Foreskin keratinocyte (primary cell): ENCODE measurements at places on chromosomes 7 and 10. TPM values are rescaled to one million over a fixed set of nuclear protein-coding genes. Genes with fewer than 3 reads are reported as not detected.

The LRRC61 gene
- polyA plus RNA-seq, result 10.0 and 13.2 TPM in 2 replicates

The ENTPD1 gene
- polyA plus RNA-seq, result not detected in 2 replicates

The CCDC172 gene
- polyA plus RNA-seq, result not detected in 2 replicates

The DRGX gene
- polyA plus RNA-seq, result not detected in 2 replicates

The SPDYE16 gene
- polyA plus RNA-seq, result not detected in 2 replicates

The CFAP46 gene
- polyA plus RNA-seq, result 1.5 and 1.7 TPM in 2 replicates

The NEUROD6 gene
- not detected in 2 replicates for polyA plus RNA-seq

The SYT15 gene
- 0.10 and 0.13 TPM in 2 replicates for polyA plus RNA-seq

The ANKRD30A gene
- not detected in 2 replicates for polyA plus RNA-seq

The TLL2 gene
- 0.57 and 0.69 TPM in 2 replicates for polyA plus RNA-seq

The NCOA4 gene
- polyA plus RNA-seq, result 44.8 and 51.0 TPM in 2 replicates

DNA sequence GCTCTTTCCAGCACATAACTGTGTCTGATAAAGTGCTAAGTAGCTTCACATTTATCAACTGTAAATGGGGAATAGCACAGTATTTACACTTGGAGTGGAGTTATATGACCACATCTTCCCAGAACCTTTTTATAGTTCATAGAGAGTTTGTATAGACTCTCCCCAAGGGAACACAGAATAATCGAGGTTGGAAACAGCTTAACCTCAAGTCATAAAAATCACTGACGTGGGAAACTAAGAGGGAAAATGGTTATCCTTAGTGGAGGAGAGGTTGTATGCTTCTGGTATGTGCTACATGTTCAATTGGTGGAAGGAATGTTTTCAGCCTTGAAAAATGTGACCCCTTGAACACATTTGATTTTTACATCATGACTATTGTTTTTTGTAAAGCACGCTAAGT, 167.9 kb upstream of the KIAA1217 start:
- DNase-seq, result no peak

- DNase-seq, result no peak
Measured at GRCh38 chr7:113892818-113893217, 26.0 kb downstream of the PPP1R3A start.

DNA sequence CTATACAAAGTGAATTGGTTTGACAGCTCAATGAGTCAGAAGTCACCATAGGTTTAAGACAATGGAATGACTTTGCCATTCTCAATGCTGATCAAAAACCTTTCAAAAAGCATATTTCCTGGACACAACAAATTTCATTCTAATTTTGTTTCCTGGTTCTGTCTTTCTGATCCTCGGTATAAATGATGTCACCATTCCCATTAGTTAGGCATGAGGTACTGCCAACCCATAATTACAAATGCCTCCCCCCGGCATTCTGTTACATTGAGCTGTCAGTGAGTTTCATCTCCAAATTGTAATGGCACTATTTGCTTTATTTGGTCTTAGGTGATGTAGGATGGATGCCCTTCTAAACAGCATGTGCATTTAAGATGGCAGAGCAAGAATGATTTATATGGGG, 81.7 kb upstream of the NFE2L3 start:
- DNase-seq, result no peak

GRCh38 chr7:15123901-15124300, 221.3 kb upstream of the DGKB start:
- no peak for DNase-seq

GRCh38 chr7:149310113-149310836, 48.3 kb downstream of the ZNF783 start:
- DNase-seq, result peak; percentile 87

GRCh38 chr10:132328738-132329137, 3.3 kb upstream of the LRRC27 start:
- DNase-seq, result no peak

DNA sequence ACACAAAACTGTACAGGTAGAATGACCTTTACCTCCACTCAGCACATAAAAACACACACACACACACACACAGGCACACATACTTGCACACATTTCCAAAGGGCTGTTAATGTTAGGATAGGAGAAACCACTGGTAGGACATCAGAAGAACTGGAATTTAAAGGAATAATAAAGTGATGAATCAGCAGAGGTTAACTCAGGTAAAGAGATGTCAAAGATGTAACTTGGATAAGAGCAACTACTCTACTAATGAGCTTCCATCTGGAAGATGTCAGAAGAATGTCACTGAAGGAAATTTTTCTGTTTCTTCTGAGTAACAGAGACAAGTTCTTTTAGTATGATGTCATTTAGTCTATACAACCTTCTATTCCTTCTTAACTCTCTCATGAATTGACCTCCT, 26.4 kb upstream of the GPR37 start:
- DNase-seq, result peak; percentile 44

DNA sequence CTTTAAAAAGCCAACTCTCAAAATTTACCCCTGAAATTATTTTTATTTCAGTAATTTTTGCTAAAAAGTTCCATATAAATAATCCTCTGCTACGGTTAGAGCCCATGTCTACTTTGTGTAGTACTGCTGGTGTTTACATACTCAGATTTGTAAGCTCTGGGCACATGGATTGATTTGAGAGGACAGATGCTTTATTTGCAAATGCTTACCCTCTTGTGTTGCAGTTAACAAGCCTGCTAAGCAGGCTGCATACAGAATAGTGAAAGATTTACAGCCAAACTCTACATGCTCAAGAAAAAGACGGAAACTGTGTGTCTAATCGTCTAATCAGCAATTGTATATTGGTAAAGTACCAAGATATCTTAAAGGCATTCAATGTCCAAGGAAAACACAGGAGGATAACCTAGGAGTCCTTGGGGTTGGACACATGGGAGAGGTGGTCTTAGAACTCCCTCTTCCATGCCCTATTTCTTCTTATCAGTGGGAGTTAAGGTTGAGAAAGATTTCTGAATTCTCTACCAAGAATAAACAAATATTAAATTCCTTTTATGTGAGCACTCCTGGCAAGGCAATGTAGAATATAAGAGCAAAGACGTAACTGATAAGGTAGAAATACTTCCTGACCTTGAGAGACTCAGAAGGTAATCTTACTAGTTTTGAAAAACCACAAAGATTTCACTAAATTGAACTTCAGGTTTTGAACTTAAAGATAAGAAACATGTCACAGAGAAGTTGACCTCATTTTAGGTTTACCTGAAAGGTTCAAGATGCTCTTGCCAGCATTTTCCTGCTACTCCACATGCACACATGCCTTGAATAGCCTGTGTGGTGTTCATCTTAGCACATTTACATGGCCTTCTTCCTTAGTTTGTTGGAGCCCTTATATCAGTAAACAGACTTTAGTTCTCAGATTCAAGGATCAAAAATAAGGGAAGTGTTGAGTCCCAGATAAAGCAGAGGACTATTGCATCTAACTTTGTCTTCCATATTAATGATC, 1216.5 kb downstream of the SORCS3 start:
- no peak for DNase-seq

DNA sequence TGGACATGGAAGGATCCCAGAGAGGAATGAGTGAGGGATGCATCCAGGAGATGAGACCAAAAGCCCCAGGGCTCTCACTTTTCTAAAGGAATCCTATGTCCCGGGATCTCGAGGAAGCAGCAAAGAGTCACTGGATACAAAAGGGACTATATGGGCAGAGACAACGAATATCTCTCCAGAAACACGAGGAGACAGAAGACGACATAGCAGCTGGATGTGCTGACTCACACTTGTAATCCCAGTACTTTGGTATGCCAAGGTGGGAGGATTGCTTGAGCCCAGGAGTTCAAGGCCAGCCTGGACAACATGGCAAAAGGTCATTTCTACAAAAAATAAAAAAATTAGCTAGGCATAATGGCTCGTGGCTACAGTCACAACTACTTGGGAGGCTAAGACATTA, 24.7 kb upstream of the MSMB start:
- no peak for DNase-seq

- no peak for DNase-seq
Measured at GRCh38 chr7:141789917-141790316, at the start of gene TAS2R5. TSS of gene TAS2R5 (plus strand) at chr7:141790217. CDS start at chr7:141790362, 145 bp downstream.

DNA sequence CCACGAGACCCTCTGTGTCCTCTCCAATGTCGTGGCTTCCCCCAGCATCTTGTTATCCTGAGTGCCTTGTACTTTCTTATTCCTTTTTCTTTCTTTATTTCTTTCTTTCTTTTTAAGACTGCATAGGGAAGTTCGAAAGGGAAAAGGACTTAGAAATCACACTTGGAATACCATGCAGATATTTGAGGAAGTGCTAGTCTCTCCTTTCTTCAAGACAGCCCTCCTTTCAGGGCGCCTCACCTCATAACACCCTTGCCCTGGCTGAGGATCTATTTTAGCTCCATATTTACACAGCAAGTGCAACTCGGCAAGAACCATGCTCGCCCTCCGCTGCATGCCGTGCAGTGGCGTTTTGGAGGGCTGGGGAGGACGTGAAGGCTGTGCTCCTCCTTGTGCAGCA, 232.3 kb upstream of the GLI3 start:
- no peak for DNase-seq

DNA sequence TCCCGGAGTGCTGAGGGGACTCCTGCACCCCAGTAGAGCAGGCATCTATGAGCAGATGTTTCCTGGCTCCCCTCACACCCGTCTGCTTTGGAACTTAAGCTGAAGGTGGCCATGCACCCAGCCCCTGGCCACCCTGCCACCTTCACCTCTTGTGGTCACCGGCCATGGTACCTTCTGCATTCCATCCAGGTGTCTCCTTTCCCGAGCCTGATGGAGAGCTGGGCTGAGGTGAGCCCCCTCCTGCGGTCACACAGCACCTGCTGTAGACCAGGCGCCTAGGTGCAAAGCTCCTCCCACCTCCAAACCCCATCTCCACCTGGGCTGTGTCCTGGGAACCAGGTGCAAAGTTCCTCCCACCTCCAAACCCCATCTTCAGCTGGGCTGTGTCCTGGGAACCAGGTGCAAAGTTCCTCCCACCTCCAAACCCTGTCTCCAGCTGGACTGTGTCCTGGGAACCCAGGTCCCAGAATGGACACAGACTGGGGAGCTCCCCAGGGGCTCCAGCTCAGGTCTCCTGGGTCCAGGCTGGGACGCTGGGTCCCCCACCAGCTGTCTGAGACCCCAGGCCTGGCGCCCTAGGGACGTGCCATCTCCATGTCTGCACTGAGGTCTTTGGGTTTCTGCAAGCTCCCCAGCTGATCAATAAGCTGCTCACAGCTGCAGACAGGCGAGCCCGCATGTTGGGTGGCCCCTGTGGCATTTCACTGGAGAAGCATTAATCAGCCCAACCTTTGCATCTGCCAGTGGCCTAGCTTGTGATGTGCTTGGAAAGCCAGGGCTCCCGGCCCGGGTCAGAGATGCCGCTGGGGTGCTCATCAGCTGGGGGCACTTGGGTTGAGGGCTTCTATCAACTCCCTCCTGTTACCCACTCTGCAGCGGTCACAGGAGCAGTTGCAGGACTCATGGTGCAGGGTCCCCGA, 61.2 kb upstream of the INPP5A start:
- DNase-seq, result no peak

DNA sequence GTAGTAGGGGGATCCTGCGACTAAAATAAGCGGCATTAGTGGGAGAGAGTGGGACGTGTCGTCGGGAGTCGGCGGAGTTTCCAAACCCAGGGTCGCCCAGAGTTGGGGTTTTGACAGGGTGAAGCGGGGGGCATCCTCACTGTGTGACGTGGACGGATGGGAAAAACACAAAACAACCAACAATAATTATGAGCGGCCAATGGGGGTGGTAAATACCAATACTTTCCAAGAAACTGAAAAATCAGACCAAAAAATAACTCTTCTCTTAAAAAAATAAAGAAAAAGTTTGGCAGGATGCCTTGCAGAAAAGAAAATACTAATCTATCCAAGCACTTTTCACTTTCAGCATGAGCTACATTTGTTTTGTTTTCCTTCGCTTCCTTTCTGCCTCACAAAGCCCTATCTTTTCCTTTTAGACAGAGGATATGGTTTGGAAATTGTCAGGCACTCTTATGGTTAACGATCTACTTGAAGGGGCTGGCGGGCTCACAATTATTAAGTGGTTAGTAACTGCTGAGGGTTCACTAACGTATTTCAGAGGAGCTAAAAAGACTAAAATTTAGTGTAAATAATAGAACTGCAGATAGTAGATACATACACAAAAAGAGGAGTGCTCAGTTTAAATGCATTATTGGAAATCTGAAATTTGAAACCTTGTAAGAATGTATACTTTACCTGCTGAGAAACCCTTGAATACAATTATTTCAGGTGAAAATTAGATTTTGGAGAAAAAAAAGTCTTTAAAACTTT, 802 bp upstream of the CDK6 start:
- peak; percentile 26 for DNase-seq

DNA sequence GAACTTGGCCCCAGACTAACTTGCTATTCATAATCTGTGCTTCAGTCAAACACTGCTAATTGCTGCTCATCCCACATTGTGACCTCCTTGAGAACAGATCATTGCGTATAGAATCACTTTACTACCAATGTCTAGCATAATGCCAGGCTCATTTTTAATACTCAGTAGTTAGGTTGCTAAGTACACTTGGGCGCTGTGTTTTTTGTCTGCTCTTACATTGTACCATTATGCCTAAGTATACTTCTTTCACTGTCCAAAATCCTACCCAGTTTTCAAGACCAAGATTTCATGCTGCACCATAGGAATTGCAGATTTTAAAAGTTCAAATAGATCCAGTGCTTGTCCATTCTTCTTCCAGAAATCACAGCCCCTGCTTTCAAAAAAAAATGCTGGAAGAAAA, 32.8 kb upstream of the TMEM106B start:
- no peak for DNase-seq

DNA sequence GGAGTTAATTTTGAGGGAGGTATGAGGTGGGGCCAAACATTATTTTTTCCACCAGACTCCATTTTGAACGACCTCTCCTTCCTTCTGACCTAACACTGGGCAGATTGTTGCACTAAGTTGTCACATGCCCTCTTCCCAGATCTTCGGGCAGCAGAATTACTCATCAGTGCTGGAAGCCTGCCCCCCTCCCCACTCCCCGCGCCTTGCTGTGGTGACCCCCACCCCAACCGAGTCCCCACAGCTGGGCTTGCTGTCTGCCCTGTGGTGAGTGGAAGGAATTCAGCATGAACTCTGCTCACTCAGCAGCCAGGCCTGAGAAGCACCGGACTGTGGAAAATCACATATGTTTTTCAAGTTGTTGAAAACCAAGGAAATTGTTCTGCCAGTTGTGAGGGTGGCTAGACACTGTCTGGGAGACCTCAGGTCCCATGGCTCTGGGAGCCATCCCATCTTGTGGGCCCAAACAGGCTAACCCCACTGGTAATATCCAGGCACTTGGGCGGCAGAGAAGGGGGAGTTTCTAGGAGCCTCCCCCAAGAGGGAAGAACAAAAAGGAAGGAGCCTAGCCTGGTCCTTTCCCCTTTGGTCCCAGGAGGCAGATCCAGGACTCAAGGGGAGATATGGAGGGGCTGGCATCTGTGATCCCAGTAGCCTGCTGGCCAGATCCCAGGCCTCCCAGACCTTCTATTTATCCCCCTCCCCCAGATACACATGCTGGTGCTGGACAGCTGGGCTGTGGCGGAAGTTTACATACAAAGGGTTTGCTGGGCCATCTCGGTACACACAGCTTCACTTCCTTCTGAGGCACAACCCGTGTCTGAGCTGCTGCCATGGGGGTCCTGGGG, 3.5 kb upstream of the AEBP1 start:
- no peak for DNase-seq

DNA sequence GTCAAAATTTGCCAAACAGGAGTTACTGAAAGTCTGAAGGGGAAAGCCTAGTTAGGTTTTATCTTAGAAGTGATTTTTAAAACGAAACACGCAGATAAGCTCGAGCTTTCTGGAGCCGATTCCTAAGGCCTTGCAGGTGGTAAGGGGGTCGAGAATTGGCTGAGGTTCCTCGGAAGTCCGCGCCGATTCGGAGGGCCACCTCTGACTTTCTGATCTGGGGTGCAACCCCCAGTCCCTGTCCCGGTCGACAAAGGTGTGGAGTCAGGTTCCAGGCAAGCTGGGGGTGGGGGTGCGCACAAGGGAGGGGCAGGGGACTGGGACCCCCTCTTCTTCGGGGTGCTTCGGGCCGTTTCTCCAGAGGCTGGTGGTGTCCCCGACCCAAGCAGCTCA, 701 bp upstream of the CUL1 start:
- peak; percentile 37 for DNase-seq
